ENCODE measurements at places on chromosomes 6 and 20. TPM values are rescaled to one million over a fixed set of nuclear protein-coding genes. Genes with fewer than 3 reads are reported as not detected.

Gene RIPOR3
- total RNA-seq, result not detected

Gene TNF
- not detected for total RNA-seq

Gene EIF6
- total RNA-seq, result 491 TPM

Gene PREP
- total RNA-seq, result 15.9 TPM

Gene BAG2
- 14.3 TPM for total RNA-seq

Gene SLC32A1
- total RNA-seq, result not detected

Gene ZNF76
- total RNA-seq, result 14.9 TPM

Gene GLP1R
- total RNA-seq, result not detected

Gene OPRL1
- 3.9 TPM for total RNA-seq

Gene ARG1
- not detected for total RNA-seq

Gene SLC16A10
- 0.40 TPM for total RNA-seq

Gene ZNF391
- 3.3 TPM for total RNA-seq

Gene LY6G6C
- total RNA-seq, result not detected

Gene SNRNP48
- total RNA-seq, result 7.4 TPM

Gene MUCL3
- not detected for total RNA-seq

Gene PRR18
- 1.3 TPM for total RNA-seq

Gene NRSN1
- total RNA-seq, result not detected

Gene TPX2
- total RNA-seq, result 139 TPM

Gene RBL1
- total RNA-seq, result 11.1 TPM

Gene TBC1D22B
- total RNA-seq, result 4.4 TPM

Gene PTK6
- 0.23 TPM for total RNA-seq

Gene HLA-DMA
- total RNA-seq, result 16.8 TPM

Gene SYCP2
- 0.16 TPM for total RNA-seq

Gene LCA5
- 3.2 TPM for total RNA-seq

Gene THBS2
- 194 TPM for total RNA-seq

All from MG63 (cell line).